Glomerular endothelial cell (primary cell): ENCODE measurements at places on chromosomes 7 and 10.

DNA sequence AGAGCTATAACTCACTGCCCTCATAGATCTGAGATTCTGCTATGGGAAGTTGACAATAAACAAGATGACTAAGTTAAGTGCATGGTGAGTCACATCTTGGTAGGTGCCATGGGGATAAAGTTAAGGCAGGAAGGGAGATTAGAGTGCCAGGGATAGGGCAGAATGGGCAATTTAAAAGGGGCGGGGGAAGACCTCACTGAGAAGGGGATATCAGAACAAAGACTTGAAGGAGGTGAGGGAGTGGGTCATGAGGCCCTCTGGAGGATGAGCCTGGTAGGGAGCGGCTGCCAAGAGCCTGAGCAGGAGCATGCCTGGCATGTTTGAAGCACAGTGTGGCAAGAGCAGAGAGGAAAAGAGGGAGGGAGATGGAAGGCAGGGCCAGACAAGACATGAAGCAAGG, 34.8 kb upstream of the INMT start:
- no peak for DNase-seq

DNA sequence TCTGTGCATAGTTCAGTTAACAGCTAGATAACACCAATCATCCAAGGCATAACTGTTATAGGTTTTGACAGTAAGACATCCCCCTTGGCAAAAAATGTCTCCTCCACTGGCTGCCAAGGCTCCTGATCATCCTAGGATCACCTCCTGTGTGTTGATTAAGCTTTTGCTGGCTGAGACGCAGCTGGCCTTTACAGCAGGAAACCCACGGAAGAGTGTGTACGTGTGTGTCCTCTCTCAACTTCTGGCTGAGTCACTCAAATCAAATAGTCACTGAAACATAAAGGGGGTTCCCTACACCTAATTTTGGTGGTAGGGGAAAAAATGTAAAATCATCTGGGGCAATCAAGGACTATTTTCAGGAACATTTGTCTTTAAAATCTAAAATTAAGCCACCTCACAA, 208.8 kb downstream of the CTNNA3 start:
- DNase-seq, result no peak

- DNase-seq, result no peak
Observed at GRCh38 chr10:29529146-29529545, 105.6 kb downstream of the SVIL start.

- DNase-seq, result no peak
Observed at GRCh38 chr10:113015201-113015600, 65.2 kb downstream of the TCF7L2 start.

GRCh38 chr7:124422081-124422480, 343.5 kb downstream of the GPR37 start:
- no peak for DNase-seq

GRCh38 chr7:73671322-73671661, 3.7 kb downstream of the VPS37D start:
- no peak for DNase-seq

- no peak for DNase-seq
Observed at GRCh38 chr10:51523440-51523839, 176.0 kb downstream of the CSTF2T start.

DNA sequence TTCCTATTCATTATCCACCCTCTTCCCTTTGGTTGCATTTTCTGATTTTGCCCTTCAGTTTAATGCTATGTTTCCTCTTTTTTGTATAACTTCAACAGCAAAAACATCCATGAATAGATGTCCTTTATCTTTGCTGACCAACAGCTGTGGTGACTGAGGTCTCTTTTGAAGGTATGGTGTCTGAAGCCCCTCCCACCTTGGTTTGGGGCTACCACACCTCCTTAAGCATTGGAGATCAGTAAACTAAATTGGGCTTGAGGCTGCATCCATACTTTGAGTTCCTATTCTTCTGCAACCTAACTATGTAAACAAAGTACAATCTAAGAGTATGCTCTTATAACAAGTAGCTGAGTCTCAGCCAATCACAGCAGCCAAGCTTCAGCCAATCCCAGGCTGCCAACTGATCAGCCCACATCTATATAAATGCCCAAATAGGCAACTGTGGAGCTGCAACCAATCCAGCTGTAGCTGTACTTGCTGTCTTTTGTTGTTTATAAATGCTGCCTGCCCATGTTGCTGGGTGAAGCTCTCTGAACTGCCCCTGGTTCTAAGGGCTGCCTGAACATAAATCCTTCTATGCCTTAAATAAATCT, 69.4 kb upstream of the PDLIM1 start:
- no peak for DNase-seq

DNA sequence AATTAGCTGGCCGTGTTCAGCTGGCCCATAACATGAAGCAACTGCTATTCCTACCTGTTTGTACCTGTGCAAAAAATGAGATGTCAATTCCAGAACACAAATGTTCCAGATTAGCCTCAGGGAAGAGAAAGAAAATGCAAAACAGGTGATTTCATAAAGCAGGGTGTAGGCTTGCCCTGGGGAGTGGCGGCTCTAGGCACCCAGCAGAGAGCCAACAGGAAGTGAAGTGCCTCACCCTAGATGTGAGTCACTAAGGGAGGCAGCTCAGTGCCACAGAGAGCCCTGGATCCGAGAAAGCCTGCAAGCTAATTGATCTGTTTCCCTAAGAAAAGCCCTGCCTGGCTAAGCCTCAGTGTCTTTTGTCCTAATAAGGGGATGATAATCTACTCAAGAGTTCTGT, 240.0 kb downstream of the ARHGAP21 start:
- no peak for DNase-seq
